ENCODE measurements at places on chromosomes 3 and 15.

DNA sequence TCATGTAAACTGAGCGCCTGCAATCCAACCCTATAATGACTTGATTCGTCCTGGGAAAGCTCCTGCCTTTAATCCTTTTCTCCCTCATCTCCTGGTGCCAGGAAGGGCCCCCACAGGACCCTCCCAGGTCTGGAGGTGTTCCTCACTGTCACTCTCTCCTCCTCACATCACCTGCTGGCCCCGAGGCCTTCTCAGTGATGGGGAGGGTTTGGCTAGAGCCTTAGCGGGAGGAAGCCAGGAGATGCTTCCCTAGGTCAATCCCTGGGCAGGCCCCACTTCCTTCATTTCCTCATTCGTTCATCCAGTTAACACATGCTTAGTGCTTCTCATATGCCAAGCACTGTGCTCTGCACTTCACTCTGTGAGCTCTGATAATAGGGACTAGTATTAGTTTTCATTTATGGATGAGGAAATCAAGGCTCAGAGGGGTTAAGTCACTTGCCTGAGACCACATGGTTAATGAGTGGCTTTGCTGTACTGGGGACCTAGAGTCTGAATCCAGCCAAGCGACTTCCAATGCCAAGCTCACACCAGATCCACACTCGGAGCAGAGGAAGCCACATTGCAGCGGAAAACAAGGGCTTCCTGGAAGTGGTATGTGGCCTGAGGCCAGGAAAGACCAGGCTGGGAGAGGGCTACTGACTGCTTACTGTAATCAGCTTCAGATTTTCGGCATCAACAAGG, 50.3 kb upstream of the CHRNB4 start:
- DNase-seq, result no peak

- no peak for DNase-seq
Observed at GRCh38 chr3:122619040-122619439, 41.6 kb downstream of the PARP15 start.

GRCh38 chr3:160641665-160642309, 35.2 kb upstream of the ARL14 start:
- DNase-seq, result no peak

GRCh38 chr15:98856532-98856907, 151.1 kb downstream of the PGPEP1L start:
- no peak for DNase-seq

DNA sequence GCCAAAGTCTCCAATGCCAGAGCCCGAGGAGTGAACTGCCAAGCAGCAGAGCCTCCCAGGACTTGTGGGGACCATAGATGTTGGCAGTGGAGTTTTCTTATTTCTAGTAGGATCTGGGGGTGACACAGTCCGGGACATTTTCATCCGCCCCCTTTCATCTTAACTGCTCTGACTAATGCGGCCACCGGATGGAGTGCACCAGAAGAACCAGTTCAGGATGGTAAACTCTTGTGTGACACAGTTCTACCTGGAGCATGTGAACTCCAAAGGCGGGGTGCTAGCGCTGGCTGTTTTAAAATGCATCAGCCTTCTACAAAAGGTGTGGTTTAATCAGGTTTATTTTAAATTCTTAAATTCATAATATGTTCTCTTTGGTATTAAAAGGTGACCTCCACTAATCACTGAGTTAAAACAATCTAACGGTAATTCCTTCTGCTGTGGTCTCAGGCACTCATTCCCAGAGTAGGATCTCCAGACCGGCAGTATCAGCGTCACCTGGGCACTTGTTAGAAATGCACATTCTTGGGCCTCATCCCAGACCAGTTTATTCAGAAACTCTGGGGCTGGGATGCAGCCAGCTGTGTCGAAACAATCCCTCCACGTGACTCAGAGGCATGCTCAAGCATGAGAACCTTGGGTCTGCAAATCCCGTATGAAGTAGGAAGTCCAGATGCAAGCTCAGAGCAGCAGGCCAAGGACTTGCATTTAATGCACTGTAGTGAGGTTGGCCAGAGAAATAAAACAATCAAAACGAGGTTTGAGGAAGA, 105.5 kb downstream of the GABRB3 start:
- no peak for DNase-seq

DNA sequence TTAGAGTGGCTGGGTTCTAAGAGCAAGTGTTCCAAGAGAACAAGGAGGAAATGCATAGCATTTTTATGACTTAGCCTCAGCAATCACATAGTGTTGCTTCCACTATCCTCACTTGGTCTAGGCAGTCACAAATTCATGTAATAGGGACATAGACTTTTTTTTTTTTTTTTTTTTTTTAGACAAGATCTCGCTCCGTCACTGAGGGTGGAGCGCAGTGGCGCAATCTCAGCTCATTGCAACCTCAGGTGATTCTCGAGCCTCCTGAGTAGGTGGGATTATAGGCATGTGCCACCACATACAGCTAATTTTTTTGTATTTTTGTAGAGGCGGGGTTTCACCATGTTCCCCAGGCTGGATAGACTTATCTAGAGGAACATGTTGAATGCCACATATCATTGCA, 4.7 kb upstream of the GNB4 start:
- DNase-seq, result no peak

DNA sequence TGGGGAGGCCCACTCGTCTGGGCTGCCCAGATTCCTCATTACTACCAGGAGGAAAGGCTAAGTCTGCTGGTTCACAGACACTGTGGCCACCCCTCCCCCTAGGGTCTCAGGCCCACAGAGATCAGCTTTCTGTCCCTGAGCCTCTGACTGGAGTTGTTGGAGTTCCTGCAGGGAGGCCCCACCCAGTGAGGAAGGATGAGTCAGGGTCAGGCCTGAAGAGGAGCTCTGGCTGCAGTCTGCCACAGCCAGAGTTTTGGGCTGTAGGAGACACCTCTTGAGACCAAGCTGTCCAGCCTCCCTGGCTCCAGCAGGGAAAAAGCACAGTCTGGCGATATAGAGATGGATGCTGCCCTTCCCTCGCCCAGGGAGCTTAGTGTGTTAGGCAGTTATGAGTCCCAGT, 720.9 kb upstream of the SEMA6D start:
- DNase-seq, result no peak

- no peak for DNase-seq
Observed at GRCh38 chr15:60130398-60130797, 126.3 kb downstream of the FOXB1 start.

DNA sequence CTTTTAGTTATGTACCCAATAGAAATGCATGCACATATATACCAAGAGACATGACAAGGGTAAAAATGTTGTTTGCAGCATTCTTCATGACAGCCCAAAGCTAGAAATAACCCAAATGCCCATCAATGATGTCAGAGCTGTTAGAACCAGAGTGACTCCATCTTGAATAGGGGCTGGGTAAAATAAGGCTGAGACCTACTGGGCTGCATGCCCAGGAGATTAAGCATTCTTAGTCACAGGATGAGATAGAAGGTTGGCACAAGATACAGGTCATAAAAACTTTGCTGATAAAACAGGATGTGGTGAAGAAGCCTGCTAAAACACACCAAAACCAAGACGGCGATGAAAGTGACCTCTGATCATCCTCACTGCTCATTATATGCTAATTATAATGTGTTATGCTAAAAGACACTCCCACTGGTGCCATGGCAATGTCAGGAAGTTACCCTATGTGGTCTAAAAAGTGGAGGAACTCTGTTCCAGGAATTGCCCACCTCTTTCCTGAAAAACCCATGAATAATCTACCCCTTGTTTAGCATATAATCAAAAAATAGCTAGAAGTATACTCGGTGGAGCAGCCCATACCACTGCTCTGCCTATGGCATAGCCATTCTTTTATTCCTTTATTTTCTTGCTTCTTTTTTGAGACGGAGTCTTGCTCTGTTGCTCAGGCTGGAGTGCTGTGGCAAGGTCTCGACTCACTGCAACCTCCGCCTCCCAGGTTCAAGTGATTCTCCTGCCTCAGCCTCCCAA, 32.9 kb downstream of the ZBTB11 start:
- no peak for DNase-seq

DNA sequence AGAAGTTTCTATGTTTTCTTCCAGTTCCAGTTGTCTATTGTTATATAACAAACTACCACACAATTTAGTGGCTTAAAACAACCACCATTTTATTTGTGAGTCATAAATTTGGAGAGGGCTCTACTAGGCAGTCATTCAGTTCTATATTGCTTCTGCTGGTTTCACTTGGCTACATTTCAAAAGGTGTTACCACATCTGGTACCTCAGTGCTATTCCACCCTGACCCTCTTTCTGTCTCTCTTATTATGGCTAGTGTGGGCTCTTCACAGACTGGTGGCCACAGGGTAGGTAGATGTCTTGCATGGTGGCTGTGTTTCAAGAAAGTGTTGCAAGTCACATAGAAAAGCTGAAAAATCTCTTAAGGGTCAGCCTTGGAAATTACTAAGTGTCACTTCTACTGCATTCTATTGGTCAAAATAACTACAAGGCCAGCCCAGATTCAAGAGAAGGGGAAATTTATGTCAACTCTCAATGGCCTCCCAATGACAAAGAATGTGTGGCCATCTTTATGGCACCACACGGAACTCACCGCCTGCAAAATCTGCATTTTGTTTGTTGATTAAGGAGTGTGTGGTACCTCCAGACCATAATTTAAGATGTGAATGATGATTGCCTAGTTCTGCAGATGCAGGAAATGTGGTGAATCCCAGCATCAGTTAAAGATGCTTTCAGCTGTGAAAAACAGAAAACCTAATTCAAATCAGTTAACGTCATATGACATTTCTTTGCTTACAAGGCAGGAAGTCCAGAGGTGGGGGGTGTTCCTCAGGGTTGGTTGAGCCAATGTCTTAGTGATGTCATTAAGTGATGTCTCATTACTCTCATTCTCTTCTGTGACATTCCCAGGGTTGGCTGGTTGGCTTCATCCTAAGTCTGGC, 105.8 kb upstream of the RASGRP1 start:
- no peak for DNase-seq

- DNase-seq, result no peak
Observed at GRCh38 chr3:43319376-43319775, 33.0 kb downstream of the SNRK start.

GRCh38 chr15:74776821-74777768, 4.8 kb upstream of the CSK start:
- peak; percentile 37 for DNase-seq

DNA sequence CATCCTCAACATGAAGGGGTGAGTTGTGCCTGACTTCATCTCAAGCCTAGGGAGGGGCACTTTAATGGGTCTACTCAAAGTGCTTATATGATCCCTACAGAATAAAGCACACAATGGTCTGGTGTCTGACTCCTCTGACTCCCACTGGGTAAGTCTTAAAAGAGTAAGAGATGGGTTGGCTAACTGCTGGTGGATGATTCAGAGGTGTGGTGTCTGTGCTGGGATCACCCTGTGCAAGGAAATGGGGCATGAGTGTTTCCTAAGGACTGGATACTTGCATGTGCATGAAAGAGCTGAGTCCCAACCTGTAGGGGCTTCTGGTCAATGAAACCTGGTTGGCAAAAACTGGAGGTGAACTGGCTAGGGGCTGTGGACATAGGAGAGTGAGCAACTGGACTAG, 158.8 kb downstream of the IL20RB start:
- no peak for DNase-seq

- no peak for DNase-seq
Observed at GRCh38 chr15:70269311-70269911, 171.7 kb upstream of the TLE3 start.

- DNase-seq, result peak; percentile 4
Observed at GRCh38 chr15:100264994-100265640, 76.7 kb downstream of the ADAMTS17 start.

DNA sequence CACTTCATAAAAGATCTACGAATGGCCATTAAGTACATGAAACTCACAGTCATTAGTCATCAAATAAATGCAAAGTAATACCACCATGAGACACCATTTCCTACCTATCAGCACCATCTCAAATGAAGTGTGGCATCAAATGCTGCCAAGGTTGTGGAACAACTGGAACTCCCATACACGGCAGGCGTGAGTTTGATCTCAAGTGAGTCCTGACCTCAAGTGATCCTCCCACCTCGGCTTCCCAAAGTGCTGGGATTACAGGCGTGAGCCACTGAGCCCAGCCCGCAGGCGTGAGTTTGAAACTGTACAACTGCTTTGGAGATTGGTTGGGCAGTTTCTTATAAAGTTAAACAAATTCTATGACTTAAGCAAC, 28.8 kb upstream of the HDAC11 start:
- DNase-seq, result peak; percentile 38

- peak; percentile 79 for DNase-seq
Observed at GRCh38 chr3:46378426-46378942, 7.7 kb downstream of the CCR5 start.

DNA sequence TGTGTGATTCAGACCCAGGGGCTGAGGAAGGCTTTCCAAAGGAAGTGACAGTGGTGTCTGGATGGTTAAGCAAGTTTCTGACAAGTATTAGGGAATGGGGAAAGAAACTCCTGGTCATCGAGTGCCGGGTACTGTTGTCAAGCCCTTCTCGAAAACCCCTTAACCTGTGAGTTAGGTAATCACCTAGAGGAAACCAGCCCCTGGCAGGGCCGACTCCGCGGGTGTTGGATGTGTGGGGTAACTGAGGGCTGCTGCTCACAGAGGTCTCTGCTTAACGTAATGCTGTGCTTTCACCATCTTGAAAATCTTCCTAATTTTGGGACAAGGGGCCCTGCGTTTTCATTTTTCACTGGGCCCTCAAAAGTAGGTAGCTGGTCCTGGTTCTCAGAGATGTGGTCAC, 67.0 kb downstream of the SMAD6 start:
- no peak for DNase-seq

GRCh38 chr3:30248423-30248822, 358.0 kb upstream of the TGFBR2 start:
- DNase-seq, result no peak

DNA sequence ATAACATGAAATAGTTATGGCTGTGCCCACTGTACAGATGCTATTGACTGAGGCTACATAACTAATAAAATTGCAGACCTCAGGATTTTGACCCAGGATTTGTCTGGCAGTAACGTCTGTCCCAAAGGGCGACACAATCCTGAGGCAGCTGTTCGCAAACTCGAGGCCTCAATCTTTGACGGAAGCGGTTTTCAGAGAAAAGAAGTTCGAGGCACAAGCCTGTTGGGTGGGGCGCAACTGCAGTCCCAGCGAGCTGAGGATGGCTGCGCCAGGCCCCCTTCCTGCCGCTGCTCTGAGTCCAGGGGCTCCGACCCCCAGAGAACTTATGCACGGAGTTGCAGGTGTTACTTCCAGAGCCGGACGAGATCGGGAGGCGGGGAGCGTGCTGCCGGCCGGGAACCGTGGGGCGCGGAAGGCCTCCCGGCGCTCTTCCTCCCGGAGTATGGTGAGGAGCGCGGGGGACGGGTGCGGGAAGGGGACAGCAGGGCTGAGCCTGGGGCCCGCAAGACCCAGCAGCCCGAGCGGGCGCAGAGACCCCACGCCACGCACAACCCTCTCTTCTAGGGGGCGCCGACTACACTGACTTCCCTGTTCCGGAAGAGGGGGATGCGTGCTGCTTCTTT, at the start of gene PARP15:
Gene PARP15, plus strand, starts transcription at position 242 of the 623 bp plus-strand sequence. Its CDS starts 18 bp downstream, at position 260.
- DNase-seq, result peak; percentile 30
